ENCODE measurements at places on chromosomes 11 and 22.
A peak's percentile ranks its signal among the peaks of the same experiment; 100 is the strongest.

DNA sequence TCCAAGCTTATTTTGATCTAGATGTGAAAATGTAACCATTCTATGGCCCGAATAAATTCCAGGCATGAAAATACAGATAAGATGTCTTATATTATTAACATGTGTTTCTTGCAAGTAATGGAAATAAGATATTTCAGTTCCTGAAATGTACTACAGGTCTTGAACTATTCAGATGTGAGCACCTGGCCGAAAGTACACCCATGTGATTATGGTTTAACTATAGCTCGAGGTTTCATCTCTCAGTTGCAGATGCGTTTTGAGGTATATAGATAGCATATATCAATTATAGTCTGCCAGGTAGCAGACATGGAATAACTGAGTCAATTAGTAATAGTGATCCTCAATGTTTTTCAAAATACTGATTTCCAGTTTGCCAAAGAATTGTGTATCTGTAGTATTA is 68.3 kb downstream of the DDIAS start:
- DNase-seq: no peak

- DNase-seq: no peak
These were observed 301.7 kb downstream of the BRD1 start for GRCh38 chr22:49525801-49526535.

GRCh38 chr11:28099715-28100114 is 8.2 kb downstream of the KIF18A start:
- DNase-seq: no peak

DNA sequence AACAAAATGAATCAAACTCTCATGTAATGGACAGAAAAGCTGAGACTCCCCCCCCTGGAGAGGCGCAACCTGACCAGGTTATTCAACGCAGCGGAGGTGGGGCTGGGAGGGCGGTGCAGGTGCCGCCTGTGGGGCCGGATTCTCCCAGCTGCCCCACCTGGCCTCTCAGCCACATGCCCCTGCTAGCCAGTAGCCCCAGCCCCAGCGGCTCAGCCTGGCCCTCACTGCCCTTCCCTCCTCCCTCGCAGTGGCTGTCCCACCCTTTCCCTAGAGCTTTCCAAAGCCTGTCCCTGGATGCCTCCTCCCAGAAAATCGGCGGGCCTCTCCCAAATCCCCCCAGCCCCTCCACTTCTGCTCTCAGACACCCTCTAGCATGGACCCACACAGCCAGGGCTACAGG is 31.2 kb upstream of the RASD2 start:
- DNase-seq: no peak

GRCh38 chr11:108494182-108494581 is 4.0 kb downstream of the POGLUT3 start:
- DNase-seq: no peak

DNA sequence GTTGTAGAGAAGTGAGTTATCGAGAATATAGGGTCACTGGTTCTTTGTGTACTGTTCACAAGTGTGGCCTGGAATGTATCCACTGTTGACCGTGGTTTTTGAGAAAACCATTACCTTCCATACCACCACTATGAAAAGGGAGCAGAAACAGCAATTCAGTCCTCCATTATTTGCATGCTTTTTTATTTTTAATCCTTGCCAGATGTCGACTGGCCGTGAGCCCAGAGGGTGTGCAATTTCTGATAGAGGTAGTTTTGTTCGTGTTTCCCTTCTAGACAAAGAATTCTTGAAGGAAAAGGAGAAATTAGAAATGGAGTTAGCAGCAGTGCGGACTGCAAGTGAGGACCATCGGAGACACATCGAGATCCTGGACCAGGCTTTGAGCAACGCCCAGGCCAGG is 81.7 kb downstream of the AMOTL1 start:
- DNase-seq: no peak

DNA sequence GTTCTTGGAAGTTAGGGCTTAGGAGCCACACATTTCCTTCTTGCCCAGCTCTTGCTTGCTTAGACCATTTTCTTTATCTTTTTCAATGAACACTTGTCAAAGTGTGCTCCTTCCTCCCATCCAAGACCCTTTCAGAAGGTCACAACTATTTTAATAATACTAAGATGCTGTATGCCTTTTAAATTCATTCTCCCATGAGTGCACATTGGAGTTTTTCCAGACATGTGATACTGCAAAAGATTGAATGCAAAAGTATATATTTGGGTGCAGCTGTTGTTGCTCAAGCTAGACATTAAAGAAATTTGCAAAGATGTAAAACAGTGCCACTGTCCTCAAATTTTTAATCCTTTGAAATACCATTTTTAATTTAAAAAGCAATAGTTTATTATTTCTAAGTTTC is 69.3 kb upstream of the TNRC6B start:
- no peak for DNase-seq

DNA sequence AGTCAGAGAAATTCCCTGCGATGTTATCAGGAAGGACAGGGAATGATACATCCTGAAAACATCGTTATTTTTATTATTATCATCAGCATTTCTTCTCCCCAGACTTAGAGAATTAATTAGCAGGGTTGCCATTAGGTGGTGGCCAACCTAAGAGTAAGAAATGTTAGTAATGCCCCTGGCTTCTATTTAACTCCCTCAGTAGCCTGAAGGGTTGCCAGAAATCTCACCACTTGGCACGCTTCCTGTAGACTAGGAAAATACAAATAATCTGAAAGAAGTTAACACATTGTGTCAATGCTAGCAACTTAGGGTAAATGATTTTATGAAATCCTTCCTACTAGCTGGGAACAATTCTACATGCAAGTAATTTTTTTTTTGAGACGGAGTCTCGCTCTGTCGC is 45.5 kb downstream of the ENDOD1 start:
- DNase-seq: no peak

- DNase-seq: peak; percentile 62
These were observed 1.4 kb upstream of the TNNI2 start for GRCh38 chr11:1837171-1838076.

GRCh38 chr22:27107824-27108223 is 450.4 kb downstream of the MIAT start:
- DNase-seq: no peak

DNA sequence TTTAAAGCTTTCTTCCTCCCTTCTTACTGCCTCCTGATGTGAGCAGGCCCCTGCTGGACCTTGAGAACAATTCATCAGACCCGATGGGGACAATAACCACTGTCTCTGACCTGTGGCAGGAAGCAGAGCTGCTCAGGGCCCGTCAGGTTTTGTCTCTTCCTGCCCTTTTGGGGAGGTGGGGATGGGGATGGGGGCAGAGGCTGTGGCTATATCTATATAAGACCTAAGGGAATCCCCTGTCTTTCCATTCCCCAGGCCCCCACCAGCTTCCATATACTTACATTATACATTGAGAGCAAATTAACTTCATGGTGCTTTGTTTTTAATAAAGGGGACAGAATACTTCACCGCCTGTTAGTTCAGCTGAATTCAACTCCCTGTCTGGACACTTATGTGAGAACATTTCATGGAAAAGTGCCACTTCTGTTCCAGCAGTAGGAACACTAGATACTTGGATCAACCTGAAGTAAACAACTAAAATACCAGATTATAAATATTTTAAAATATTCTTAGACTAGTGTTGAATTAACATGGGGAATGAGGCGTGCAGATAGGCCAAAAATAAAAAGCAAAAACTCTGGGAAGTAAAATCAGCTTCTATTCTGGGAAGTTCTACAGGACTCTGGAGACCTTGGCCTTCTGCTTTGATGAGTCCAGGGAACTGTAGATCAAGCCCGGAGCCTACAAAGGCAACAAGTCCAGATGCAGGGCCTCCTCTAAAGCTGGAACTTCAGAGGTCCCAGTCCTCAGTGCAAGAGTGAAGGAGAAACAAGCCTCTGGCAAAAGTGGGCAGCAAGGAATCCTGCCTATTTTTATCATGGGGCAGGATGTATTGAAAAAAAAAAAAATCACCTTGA is 11.1 kb downstream of the ZP1 start:
- no peak for DNase-seq

DNA sequence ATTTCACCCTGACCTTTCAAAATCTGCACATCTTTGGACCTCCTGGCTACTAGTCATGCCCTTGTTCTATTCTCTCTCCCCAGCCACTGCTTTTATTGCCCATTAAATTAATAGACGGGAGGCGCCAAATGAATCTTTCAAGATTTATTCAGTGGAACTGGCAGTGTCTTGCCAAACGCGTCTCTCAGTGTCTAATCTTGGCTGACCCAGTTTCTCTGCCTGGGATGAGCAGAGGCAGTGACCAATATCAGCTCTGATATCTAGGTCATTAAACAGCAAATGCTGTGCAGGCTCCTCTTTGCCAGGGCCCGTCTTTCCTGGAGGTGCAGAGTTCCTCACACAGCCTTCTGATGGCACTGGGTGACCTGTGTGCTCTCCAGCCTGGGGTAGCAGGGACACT is 74.0 kb downstream of the TRAF6 start:
- DNase-seq: no peak

GRCh38 chr11:92393218-92393617 is 168.6 kb downstream of the FAT3 start:
- no peak for DNase-seq

GRCh38 chr11:108915666-108916065 is 250.8 kb downstream of the DDX10 start:
- no peak for DNase-seq

GRCh38 chr11:124069429-124070401 is 28.6 kb upstream of the OR10G7 start:
- no peak for DNase-seq

DNA sequence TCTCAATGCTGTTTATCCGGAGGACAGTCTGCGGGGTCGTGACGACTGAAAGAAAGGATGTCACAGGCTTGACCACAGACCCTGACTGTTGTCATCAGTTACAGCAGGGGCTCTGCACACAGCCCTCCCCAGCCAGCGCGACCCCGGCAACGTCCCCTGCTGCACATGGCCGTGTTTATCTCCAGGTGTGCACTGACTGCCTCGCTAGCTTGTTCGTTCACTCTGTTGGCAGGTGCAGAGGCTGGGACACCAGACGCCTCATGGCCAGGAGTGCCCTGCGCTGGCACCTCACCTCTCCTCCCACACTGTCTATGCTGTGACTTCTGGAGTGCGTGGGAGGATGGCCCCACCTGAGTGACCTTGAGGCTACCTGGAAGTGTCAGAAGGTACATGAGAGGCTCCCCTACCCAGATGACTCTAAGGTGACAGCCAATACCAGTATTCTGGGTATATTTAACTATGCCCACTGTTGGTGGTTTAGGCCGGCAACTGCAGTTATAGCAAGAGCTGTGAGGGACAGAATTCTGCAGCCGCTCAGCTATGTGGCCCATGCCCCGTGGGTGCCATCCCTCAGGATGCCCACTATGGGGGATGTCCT is 12.2 kb downstream of the MRPL21 start:
- no peak for DNase-seq

- DNase-seq: no peak
These were observed 16.4 kb downstream of the IL17REL start for GRCh38 chr22:49996119-49996517.

- DNase-seq: no peak
These were observed 29.1 kb downstream of the ST3GAL4 start for GRCh38 chr11:126384449-126385070.

DNA sequence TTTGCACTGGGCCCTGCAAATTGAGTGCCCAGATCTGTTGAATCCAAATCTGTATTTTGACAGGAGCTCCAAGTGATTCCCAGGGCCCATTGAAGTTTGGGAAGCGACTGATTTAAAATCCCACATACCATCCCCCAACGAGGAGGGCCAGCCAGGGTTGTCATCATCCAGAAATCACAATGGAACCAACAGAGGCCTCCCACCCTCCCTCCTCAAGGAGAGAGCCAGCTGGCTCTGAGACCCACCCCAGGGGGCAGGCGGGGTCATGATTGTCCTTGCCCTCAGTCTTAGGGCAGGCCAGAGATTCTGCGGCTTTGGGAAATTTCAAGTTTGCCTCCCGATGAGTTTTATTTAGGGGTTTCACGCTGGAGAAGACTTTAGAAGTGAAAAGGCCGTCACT is 358.2 kb downstream of the MN1 start:
- DNase-seq: no peak

GRCh38 chr11:9718147-9718546 is 54.3 kb downstream of the SWAP70 start:
- no peak for DNase-seq

DNA sequence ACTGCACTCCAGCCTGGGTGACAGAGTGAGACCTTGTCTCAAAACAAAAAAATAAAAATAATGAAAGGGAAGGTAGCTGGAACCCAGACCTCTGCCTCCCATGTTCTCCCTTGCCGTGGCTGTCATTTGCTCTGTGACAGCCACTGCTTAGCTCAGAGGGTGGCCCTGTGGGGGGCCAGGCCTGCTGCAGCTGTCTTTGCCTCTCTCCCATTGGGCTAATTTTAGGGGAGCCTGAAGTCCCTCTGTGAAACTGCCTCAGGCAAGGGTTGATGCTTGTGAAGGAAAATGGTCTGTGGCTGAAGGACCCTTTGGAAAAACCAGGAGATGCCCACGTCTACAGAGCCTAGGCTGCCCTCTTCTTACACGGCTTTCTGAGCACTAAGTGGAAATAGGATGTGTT is 42.9 kb downstream of the C11orf91 start:
- DNase-seq: no peak

GRCh38 chr22:33781411-33781810 is 138.9 kb downstream of the LARGE1 start:
- no peak for DNase-seq

GRCh38 chr11:33383075-33383919 is 126.1 kb downstream of the HIPK3 start:
- DNase-seq: no peak

- DNase-seq: no peak
These were observed 1078.3 kb downstream of the FAM181B start for GRCh38 chr11:81655351-81655750.

DNA sequence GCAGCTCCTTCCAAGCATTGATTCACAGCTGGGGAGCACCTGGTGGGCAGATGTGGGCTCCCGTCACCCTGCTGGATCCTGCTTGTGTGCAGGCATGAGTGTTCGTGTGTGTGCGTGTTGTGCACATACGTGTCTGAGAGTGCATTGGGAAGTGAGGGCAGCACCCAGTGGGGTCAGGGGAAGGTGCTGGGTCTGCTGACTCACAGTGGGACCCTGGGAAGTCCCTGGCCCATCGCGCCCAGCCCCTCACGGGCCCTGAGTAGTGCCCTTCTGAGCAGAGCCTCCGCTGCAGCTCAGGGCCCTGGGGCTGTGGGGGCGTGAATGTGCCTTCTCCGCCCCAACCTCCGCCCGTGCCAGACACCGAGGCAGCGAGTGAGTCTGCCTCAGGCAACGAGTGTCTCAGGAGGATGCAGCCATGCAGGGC is 36.8 kb downstream of the WNT11 start:
- no peak for DNase-seq

GRCh38 chr11:72581067-72581466 is 93.2 kb downstream of the PDE2A start:
- no peak for DNase-seq

DNA sequence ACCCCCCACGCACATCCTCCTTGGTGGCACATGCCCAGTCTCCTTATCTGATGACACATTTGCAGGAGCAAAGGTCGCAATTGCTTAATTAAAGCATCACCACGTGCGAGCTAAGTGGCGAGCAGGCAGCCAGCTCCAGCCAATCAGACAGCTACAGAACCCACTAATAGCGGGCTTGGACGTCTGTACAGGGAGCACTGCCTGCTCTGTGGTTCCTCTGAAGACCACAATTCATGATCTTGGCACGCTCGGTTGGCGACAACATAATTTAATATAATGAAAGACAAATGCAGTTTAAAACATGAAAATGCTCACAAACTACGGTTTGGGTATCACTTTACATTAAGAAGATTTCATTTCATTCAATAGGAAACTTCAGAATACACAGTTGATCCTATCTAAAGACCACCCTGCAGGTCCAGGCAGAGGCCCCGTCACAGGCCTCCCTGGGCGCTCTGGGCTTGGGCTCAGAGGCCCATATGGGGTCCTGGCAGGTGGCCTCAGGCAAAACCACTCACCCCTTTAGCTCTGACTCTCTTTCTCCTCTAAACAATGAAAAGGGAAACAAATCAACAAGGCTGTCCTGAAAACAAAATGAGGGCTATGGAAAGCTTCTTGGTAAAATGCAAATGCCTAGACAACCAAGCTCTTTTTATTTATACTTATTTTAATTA is 10.4 kb downstream of the PACSIN2 start:
- DNase-seq: no peak

Data from central memory CD4-positive, alpha-beta T cell (primary cell).